NCI-H1417 (cell line): ENCODE measurements at places on chromosomes 5 and 9.

DNA sequence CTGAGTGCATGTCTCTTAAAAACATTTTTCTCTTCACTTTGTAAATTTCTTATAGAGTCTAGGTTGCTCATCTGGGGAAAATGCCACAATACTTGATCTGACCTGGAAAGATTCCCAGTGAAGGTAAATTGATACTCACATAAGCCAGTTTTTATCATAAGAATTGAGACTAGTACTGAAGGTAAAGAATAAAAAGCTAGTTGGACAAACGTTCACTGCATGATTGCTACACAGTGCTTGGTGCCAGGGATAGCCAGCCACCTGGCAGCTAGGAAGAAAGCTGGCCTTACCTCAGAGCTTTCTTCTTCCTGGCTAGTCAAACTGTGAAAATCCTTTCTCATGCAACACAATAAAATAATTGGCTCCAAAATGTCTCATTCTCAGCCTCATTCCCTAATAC, 77.1 kb downstream of the MUSK start:
- no peak for DNase-seq

DNA sequence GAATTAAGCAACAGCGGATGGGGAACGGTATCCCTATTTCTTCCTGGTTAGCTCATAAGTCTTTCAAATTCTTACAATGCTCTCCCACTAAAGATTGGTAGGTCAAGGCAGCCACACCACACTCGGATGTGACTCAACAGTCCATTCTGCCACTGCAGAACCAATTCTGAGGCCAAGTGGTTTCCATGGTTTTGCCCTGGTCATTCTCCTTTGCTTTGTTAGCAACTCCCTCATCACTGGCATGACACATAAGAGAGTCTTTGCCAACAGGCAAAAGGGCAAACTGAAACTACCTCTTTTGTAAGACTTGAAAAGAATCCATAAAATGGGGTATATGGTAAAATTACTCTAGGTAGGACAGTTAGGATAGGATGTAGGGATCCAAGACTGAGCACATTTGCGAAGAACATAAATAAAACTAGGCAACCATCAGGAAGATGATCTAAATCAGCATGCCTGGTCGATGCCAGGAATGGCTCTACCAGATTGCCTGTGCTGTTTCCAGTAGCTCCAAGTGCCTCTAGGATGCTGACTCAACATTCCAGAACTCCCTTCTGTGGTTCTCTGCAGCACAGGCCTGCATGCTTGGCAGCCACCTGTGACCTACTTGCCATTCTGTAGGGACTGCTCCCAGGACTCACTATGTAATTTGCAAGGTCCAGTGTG, 105.4 kb downstream of the DCP2 start:
- DNase-seq: no peak

DNA sequence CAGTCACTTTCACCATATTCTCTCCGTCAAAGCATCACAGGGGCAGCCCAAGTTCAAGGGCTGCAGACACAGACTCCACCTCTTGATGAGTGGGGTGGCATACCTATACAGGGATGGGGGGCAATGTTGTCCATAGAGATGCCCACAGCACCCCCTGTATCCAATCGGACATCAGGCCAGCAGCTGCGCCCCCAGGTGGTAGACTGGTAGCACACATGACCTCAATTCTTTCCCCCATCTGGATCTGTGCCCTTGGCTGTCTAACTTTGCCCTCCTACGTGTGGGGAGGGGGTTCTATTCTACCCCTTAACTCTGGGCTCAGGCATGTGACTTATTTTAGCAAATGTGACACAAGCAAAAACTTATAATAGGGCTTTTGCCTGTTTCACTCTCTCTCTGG, 84.0 kb upstream of the SLC25A48 start:
- no peak for DNase-seq

DNA sequence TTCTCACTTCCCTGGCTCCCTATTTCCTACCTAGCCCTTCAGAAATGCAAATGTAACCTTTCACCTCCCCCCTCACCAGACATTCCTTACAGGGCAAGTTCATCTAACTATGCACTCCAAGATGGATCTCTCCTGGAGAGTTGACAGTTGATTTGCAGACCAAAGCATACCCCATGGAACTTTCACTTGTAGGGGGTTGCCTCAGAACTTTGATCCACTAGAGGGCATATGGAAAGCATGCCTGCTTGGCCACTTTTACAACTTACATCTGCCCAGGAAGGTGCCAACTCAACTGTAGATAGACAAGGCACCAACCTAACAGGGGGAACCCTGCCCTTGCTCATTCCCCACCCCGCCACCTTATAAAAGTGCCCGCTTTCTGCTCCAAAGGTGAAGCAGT, 187.8 kb downstream of the NXNL2 start:
- DNase-seq: no peak

DNA sequence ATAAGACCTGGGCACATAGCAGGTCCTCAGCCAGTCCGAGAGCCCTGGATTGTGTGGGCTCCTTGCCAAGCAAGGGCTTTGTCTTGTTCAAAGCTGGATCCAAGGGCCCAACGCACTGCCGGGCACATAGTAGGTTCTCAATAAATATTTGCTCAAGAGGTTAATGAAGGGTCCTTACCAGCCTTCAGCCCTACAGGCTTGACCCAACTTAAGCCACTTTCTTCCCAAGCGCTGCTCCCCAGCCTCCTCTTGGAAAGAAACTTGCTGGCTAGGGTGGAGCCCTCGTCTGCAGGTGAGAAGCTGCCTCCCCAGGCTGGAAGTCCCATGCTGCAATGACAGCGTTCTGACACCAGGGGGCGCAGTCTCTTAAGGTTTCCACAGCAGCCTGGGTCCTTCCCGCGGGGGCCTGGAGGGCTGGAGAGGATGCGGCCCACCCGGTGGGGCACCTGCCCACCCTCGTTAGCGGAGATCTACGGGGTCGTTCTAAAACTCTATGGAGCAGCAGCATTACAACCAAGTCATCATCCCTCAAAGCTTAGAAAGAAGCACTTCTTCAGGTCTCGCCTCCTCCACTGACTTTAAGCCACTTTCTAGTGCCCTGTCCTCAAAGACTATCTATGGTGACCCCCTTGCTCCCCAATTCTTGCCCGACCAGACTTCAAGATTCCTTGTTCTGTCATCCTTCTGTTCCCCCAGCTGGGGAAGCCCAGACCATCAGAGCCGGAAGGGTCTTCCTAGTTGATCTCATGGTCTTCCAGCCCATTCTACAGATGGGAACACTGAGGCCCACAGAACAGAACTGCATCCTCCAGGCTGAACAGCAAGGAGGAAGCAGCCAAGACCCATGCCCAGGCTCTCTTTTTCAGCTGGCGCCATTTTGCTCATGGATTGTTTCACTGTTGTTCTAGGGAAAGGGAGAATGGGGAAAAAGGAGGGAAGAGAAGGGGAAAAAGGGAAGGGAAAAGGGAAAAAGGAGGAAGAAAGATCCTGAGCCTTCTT, 115.4 kb downstream of the LHX2 start:
- peak; percentile 52 for DNase-seq
